ENCODE measurements at places on chromosomes 2 and 18.

- DNase-seq: no peak
These were observed 171.9 kb upstream of the FHL2 start for GRCh38 chr2:105570757-105571156.

GRCh38 chr2:86048888-86049287 lies 56.8 kb downstream of the POLR1A start:
- no peak for DNase-seq

DNA sequence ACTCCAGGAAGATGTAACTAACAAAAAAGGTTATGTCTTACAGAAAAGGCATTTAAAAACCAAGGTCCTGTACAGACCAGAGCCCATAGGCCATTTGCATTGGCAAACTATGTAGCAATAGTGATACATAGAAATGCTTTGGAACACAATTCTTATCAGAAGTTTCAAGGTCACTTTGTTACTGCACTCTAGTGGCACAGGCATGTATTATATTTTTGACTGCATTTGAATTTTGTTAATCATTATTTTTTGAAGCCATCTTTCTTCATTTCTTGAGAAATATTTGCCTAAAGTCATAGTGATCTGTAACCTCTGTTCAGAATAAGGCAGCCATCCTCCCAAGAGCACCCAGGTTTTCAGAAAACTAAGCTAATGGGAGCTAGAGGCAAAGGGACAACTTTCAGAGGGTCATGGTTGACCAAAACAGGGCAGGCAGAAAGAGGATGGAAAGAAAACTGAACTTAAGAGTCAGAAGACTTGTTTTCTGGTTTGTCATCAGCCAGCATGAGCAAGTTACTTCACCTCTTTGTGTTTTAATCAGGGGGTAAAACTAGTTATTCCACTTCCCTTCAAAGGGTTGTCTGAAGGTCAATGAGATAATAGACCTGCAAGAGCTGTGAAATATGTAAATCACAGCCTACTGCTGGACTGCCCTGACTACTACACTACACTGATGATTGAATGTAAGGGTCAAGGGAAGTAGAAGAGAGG lies 41.5 kb downstream of the SLC38A11 start:
- DNase-seq: no peak

DNA sequence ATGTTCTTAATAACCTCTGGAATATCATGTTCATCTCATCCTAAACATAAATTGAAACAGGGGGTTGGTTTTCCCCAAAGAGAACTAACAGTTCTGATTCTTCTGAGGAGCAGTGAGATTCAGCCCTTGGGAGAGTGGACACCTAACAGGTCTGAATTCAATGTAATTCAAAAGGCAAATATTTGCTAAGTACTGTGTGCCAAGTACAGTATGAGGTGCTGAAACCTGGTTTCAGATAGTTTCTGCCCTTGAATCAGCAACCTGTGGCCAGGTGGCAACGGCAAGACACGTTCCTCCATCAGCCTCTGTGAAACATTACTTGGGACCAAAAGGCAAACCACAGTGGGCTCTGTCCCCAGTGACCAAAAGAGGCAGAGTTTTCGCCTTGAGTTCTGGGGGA lies 1.3 kb downstream of the LRRC30 start:
- no peak for DNase-seq

- no peak for DNase-seq
These were observed 3.0 kb upstream of the NCKAP5 start for GRCh38 chr2:133571249-133571648.

- DNase-seq: no peak
These were observed 115.7 kb upstream of the MSTN start for GRCh38 chr2:190178066-190178722.

GRCh38 chr2:8424997-8425900 lies 256.6 kb upstream of the ID2 start:
- DNase-seq: peak; percentile 92

DNA sequence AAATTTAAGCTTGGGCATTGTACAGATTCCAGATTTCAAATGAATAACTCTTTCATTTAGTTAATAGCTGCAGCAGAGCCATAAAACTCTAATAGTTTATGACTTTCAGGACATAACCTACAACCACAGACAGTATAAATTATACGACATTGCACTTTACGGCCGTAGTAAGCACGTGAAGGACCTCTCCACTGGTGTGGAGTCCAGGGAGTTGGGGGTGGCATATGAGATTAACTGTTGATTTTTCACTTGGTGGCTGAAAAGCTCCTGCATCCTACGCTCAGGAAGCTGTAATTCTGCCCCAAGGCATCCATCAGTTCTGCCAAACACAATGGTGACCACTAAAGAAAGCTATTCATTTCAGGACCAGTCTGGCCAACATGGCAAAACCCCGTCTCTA lies 376.2 kb downstream of the SOX11 start:
- DNase-seq: peak; percentile 88

DNA sequence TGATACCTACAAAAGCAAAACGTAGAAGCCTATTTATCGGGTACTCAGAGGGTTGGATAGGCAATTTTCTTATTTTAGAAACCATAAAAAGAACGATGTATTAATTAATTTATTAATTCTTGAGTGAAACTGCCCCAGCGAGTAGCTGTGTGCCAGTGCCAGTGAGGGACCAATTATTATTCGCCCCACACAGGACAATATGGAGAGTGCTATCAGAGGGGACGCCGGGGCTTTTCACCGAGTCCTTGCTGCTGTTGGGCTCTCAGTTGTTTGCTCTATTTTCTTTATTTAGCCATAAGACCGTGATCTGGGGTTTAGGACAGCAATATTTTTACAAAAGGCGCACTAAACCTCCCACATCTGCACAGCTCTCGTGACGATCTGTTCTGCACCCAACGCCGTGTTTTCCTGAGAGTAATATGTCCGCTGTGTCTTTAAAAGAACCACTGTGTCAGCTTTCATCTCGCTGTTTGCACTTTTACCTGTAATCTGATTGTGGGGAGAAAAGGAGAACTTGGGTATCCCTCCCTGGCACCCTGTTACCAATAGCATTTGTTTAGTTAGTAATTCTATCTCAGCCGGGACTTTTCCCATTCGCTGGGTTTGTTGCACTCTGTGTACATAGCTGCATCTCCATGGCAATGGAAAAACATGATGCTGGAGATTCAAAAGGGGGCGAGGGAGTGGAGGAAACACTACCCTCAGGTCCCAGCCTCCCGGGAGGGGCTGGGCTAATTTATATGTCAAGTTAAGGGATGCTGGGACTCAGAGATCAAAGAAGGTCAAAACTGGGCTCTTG lies 30.1 kb upstream of the ZNF516 start:
- peak; percentile 100 for DNase-seq

DNA sequence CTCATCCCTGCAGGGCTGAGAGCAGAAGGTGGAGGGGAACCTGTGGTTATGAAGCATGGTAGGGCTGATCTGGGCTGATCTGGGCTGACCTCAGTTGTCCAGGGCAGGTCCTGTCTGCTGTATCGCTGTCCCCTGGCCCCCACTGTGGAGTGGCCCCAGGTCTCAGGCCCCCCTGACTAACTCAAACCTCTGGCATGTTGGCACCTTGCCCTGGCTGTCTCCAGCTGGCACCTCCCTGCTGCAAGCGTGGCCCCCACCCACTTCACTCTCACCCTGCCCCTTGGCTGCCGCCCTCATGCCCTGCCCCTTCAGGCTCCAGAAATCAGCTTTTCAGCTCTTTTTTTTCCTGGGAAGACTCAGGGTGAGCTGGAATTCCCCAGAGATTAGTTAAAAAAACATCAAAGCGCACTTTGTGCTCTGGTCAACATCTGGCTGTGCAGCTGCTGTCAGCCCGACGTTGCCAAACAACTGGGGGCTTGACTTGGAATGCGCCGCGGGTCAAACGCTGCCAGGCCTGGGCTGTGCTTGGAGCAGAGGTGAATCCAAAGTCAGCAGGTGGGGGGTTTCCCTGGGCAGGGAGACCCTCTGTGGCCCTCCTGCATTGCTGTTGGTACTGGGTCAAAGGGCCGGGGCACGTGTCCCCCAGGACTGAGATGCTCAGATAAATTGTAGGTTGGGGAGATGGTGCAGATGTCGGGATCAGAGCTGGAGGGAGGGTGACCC lies 173.8 kb upstream of the HDAC4 start:
- no peak for DNase-seq

- no peak for DNase-seq
These were observed 250.3 kb upstream of the ID2 start for GRCh38 chr2:8431446-8432125.

GRCh38 chr2:121255358-121255757 lies 29.6 kb downstream of the TFCP2L1 start:
- no peak for DNase-seq

- no peak for DNase-seq
These were observed 54.5 kb upstream of the NPAS2 start for GRCh38 chr2:100765481-100765880.

- DNase-seq: no peak
These were observed 502.6 kb upstream of the RAB12 start for GRCh38 chr18:8106603-8107002.

GRCh38 chr2:240857039-240858008 lies 11.3 kb upstream of the AGXT start:
- DNase-seq: peak; percentile 26

- DNase-seq: no peak
These were observed 3.1 kb downstream of the TTC21B start for GRCh38 chr2:165950438-165950837.

DNA sequence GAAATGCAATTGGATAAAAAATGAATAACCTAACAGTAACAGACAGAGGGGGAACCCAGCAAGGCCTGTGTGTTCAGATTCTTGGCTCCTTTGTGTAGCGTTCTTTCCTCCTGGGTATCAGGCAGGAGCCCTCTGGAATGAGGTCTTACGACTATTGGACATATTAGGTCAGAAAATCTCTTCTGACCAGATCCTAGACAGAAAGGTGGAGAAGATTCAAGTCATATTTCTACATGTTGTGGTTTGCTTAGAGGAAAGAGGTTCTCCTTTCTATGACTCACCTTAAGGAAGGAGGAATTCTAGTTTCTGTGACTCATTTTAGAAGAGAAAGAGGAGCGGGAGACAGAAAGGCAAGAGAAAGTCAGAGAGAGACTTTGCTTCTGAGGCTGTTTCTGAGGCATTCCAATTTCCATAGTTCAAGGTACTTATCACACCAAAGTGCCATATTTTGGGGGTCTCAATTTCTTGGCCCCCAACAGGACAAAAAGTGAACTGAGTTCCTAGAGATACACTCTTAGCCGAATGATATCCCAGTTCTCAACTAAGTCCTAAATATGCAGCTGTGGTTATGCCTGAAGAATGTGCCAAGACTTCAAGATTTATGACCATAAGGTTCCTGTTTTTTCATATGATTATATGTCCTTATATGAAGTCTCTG lies 618.6 kb downstream of the ZEB2 start:
- no peak for DNase-seq

GRCh38 chr2:41420872-41421271 lies 626.9 kb upstream of the PKDCC start:
- DNase-seq: no peak

DNA sequence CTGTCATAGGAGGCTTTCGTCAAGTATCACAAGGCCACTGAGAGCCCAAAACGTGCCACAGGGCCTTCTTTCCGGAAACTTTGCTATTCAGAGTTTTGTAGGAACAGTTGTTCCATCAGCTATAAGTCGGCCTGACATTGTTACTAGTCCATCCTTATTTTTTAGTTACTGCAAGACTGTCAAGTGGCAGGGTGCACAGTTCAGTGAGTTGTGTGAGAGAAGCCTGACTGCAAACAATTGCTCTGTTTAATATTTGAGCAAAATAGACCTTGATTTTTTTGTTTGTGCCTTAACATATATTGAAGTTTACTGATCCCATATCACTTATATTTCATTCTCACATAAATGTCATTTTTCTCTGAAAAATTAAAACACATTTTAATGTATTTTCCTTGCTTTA lies 110.1 kb downstream of the GALNT1 start:
- no peak for DNase-seq

DNA sequence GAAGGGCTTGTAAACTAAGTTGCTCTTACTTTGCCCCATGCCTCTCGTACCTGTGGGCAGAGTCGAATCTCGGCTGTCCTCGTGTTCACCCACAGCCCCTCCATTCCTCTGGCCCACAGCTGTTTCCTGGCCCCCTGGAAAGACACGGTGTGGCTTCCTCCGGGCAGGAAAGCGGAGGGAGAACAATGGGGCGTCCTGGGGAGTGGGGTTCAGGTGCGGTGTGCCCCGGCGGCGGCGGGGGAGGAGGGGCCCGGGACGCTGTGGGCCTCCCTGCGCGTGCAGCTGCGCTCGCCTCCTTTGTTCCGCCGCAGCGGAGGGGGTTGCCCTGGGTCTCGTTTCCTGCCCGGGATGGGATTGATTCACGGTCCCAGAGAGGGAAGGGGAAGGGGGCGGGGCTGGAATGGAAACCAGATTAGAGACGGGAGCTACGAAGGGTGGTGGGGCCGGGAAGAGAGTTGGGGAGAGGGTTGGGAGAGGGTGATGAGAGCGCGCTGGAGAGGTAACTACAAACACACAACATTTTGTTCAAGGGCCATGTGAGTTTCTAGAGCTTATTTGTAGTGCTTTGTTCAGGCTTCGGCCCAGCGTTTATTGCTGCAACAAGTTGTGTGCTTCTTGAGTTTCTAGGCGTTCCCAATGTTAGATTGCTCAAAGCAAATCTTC lies 796 bp downstream of the MYO1B start:
- peak; percentile 27 for DNase-seq

DNA sequence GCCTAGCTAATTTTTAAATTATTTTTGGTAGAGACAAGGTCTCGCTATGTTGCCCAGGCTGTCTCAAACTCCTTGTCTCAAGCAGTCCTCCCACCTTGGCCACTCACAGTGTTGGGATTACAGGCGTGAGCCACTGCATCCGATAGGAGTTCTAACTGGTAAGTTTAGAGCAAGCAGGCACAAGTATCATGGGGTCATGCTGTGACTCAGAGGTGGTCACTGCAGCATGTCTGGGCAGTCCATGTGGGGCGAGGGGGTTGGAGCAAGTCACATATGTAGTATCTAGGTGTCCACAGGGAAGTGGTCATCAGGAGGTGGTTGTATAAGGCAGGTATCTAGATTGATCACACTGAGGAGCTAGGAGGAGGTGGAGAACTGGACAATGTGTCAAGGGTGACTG lies 22.7 kb upstream of the STARD7 start:
- DNase-seq: no peak

- DNase-seq: no peak
These were observed 44.5 kb downstream of the PDIA6 start for GRCh38 chr2:10768063-10768507.

GRCh38 chr2:231928481-231928880 lies 2.3 kb upstream of the NPPC start:
- no peak for DNase-seq

DNA sequence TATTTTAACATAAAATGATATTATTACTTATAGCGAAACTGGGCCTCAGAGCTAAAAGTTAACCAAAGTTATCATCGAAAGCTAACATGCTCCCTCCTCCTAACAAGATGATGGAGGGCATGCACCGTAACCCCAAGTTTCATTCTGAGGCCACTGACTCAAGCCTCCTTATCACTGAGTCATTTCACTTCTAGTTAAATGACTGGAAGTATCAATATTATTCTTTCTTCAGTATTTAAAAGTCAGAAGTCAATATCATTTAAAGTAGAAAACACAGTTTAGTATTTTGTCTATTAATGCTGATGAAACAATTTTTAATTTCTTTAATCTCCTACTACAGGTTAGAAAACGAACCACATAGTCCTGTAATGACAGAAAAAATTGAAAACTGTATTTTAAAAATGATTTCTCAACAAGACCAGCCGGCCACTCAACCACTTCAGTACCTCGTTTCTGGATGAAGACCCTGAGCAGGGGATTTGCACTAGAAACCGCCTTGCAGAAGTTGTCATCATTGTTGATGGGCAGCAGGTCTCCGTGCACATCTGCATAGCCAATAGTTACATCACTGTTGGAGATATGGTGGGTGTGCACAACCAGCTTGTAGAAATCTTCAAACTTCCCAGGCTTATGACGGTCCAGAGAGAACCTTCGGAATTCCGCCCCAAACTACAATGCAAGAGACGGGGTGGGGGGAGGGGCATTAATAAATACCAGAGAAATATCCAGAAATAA lies 44.9 kb downstream of the PARD6G start:
- no peak for DNase-seq

Data from NCI-H1417 (cell line).